ENCODE measurements at places on chromosomes 4 and X.

DNA sequence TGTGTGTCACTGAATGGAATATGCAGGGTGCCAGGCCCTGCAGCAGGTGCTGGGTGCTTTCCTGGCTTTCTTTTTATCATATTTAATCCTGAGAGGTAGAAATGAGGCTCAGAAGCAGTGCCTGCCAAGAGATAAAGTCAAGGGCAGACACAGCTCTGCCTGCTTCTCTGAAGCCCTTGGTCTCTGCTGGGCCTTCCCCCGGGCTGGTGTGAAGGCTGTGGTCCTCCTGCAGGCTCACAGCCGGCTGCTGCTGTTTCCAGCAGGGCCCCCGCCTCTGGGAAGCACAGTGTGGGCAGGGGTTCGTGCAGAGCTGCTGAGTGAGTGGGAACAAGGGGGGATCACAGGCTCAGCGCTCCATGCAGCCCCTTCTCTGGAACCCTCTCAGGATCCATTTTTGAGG is 49.6 kb downstream of the TBC1D14 start:
- no peak for DNase-seq

DNA sequence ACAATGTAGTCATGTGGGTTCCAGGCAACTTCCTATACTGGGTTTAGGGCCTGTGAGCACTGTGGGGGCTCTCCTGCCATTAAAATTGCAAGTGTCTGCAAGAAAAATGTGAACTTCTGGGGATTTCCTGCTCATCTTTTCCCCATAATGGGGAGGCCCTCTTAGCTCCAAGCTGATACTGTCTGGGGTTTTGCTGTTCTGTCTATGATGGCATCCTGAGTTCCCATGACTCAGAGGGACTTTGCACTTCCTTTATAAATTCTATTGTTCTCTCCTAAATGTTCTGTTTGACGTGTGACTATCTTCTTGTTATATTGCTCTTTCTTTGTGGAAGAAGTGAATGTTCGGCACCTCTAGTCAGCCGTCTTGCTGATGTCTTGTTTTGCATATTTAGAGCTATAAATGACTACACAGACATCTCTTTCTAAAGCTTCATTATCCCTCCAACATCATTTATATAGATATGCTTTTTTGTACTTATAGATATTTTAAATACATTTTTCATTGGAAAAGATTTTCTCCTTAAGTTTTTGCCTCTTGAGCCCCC is 465.8 kb downstream of the NAF1 start:
- no peak for DNase-seq

- DNase-seq = no peak
Measured at GRCh38 chr4:1183985-1184773, 11.8 kb upstream of the SPON2 start.

DNA sequence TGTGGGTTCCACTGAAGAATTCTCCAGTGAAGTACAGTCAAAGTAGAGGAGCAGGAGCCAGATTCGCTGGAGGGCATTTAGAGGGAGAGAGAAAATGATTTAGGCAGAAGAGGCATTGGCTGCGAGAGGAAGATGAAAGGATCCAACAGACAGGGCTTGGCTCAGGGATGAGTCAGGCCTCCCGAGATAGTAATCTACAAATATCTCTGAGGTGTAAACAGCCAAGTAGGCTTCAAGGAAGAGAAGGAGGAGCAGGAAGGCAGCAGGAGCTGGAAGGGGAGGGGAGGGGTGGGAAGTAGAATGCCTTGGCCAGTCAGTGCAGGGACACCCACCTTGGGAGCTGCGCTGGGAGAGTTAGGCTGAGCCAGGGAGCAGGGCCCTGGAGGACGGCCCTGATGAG is 55.5 kb downstream of the PJA1 start:
- peak; percentile 40 for DNase-seq

- DNase-seq = peak; percentile 20
Measured at GRCh38 chrX:121987163-121987562, 939.8 kb downstream of the GLUD2 start.

DNA sequence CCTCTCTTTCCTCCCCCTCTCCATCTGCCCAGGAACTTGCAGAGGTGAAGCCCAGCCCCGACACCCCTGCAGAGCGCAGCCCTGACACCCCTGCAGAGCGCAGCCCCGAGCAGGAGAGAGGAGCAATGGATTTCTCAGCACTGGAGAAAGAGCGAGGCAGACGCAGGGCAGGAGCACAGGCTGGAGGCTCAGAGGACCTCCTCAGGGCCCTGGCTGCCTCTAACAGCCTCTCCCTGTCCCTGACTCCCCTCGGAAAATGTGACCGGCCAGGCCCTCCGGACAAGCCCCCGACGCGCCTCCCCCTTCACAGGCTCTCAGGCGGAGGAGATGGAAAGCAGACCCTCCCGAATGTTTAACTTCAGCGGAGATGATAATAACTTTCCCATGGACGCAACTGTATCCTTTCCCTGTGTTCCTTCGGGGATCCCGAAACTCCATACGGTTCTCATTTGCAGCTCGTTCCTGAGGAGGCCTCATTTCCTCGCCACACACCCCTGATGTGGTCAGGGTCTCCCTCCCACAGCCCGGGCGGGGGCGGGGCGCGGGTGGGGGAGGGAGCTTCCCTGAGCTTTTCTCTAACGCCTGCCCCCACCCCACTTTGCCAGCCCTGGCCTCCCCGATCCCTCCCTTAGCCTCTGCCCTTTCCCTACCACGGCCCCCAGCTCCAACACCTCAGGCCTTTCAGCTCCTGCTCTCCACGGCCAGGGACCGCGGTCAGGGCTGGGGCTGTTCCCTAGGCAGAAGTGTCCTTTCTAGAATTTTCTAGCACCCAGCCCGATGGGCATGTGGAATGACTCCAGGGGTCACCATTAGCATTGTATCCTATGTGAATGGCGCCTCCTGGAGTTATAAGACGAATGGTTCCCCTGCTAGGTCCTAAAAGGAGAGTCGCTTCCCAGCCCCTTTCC is 201.1 kb upstream of the BCOR start:
- DNase-seq = no peak

- DNase-seq = no peak
Measured at GRCh38 chr4:186158021-186158813, 33.1 kb upstream of the CYP4V2 start.

DNA sequence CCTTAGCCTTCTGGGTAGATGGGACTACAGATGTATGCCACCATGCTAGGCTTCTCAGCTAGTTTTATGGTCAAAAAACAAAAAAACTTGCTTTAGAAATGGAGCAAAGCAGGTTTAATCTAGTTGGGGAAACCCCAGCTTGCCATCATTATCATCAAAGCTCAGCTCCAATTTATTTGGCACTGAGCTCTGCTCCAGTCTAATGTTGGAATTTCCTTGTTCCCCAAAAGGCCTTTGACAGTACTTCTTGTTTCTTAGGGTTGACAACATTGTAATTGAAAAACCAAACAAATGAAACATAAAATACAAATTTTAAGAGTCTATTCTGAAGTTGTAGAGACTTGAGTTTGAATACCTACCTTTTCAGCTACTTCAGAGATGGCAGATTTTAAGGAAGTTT is 48.0 kb downstream of the MRPL1 start:
- DNase-seq = no peak

DNA sequence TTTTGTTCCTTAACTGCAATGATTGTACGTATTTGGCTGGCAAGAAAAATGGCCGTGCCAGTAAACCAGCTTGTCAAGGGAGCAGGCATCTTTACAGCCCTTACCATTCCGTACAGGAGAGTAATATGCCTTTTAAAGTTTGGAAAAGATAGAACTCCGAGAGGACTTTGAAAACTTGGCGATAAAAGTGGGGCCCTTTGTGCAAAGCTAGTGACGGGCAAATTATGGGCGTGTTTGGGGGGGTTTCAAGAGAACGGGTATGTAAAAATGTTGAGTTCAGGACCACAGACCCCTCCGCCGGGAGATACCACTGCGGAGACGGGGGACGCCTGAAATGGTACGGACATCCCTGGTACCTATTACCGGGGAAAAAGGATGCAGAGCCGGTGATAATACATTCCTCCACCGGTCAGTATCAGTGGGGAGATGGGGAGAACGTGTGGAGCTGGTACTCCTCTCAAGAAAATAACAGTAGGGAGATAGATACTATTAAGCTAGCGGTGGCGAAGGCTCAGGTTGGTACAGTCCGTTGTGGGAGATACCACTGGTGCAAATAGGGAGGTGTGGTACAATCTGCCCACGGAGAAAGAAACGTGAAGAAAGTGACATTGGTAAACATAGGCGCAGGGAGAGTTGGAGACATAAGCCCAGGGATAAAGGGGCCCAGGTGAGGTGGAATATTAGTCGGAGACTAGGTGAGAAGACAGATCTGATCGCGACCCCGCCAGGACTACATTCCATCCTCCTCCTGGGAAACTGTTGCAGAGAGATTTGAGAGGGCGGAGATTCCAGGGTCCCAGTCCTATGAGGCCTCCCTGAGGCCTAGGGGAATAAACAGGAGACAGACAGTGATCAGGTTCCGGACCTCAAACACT is 14.5 kb downstream of the SPACA5 start:
- peak; percentile 71 for DNase-seq

DNA sequence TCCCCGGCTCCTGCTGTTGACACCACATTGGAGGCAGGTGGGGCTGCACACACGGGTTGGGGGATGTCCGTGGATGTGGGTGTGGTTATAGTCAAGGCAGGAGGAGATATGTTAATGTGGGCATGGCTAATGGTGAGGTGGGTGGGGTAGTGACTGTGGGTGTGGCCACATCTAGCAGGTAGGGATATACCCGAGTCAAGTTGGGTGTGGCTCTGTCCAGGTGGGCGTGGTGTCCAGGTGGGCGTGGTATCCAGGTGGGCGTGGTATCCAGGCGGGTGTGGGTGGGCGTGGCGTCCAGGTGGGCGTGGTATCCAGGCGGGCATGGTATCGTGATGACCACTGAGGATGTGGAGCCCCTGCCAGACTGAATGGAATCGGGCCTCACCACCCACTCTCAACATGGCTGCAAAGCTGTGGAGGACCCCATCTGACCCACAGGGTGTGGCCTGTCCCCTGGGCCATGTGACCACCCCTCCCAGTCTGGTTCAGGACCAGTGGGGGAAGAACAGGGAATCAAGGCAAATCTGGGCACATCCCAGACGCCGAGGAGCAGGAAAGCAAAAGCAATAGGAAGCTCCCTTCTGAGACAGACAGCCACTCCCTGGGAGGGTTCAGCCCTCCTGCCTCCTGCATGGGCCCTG is 21.0 kb downstream of the MAN2B2 start:
- DNase-seq = no peak

- no peak for DNase-seq
Measured at GRCh38 chrX:15804563-15804962, 14.3 kb downstream of the ZRSR2 start.

DNA sequence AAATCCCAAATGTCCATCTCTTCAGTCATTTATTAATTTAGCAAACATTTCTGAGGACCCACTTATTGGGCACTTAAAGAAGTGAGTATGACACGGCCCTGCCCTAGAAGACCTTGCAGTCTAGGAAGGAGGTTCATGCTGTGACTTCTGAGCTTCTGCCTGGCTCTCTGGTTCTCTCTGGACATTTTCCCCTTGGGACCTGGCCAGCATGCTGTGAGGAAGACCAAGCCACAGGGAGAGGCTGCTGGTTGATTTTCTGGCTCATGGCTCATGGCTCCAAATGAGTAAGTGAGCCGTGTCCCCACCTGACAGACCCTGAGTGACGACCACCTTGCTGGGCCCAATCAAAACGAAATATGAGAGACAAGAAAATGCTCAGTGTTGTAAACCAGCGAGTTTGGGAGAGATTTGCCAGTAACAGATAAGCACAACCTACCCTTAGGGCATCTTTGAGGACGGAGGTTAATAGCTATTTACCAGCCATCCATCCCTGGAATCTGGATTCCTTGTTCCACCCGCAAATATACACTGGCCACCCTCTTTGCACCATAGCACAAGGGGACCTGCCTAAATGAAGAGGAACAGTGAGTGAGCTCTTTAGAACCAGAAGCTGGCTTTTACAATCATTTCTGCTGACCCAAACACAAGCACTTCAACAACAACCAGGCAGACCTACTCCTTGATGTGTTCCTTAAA is 876 bp downstream of the MPP1 start:
- DNase-seq = no peak

DNA sequence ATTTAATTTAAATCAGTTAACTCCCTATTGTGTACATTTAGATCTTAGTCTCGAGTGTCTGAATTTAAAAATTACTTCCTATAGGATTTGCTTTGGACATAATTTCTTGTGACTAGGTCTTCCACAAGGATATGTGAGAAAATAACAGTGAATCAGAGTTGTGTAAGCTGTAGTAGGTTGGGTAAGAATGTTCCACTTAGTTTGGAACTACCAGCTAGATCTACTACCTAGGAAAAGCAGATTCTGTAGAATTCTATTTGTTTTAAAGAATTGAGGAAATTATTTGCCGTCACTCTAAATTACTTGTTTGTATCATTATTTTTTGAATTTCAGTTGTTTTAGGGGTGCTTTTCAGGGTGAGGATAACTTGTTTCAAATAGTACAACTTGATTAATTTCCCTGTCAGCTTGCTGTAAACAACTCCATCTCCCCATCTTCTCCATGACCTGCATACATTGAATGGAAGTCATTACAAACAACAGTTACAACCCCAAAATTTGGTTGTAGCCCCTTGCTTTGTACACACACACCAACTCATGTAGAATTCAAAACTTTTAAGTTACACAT is 1.3 kb downstream of the MTHFD2L start:
- DNase-seq = peak; percentile 9

DNA sequence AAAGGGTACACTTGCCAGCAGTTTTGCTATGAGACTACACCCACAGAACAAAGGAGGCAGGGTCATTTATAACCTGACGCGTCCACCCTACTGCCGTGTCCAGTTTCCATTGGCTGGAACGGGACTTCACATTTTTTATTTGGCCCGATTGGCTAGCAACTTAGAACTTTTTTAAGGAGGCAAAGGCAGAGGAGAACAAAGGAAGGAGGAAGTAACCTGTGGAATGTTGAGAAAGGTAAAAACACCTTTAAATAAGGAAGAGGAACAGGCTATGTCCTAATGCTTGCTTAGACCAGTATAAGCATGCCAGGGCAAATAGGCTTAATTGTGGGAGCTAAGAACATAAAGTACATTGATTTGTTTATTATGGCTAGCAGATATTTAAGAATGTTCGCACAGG is 18.7 kb downstream of the KDM6A start:
- DNase-seq = no peak

DNA sequence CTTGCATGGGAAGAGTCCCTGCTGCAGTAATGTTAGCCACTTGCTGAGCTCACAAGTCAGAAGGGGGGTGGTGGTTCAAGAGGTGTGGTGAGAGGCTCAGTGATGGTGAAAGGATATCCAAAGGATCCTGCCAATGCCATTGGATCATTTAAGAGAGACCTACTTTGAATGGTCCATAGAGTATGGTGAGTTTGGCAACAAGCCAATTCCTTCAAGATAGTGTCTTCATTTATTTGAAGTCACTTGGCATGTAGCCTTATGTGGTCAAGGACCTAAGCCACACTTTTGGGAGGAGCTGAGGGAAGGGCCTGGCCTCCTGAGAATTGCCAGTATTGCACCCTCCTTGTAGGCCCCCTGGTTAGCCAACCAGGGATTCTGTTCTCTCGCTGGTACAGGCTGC is 87.9 kb downstream of the TSPAN7 start:
- no peak for DNase-seq

GRCh38 chr4:126956184-126956897 is 676.4 kb upstream of the INTU start:
- no peak for DNase-seq

- DNase-seq = no peak
Measured at GRCh38 chr4:159269116-159269515, 166.2 kb downstream of the RAPGEF2 start.

- DNase-seq = no peak
Measured at GRCh38 chr4:26984896-26985295, 124.3 kb downstream of the STIM2 start.
